Activated CD4-positive, alpha-beta T cell treated with anti-CD3 and anti-CD28 coated beads, Interleukin-2, amount 50 U/mL, for 24 hours (primary cell): ENCODE measurements at places on chromosomes 5 and 9.

DNA sequence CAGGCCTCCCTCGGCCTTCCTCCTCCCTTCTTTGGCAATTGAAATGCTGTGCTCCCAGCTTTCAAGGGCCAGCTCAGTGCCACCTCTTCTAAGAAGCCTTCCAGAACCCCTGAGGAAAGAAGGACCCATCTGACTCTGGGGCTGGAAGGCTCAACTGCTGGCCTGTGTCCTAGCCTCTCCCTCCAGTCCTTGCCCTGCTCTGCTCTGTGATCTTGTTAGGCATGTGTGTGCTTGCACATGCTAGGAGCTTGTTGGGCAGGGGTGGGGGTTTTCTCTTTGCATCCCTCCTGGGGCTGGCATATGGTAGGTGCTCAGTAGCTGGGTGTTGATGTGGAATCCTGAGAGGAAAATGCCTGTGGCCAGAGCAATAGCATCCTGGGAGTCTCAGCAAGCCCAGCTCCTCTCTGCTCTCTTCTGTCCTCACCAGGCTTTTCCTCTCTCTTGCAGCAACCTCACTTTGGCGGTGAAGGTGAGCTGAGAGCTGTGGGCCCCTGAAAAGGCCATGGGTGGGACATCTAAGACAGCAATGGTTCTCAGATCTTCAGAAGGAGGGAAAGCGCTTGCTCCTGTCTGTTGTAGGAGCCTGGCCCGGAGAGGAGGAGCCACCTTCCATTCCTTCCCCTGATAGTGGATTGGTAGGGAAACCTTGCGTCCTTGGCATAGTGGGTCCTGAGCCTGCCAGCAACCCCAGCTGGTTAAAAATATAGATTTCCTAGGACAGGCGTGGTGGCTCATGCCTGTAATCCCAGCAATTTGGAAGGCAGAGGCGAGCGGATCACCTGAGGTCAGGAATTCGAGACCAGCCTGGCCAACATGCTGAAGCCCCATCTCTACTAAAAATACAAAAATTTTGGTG is 9.9 kb downstream of the DOLK start:
- no peak for DNase-seq

- no peak for DNase-seq
Measured at GRCh38 chr9:85009251-85009650, 339.7 kb downstream of the NTRK2 start.

GRCh38 chr5:28430565-28431178 is 1392.3 kb upstream of the CDH9 start:
- no peak for DNase-seq

GRCh38 chr9:101479338-101480030 is 43.9 kb upstream of the ALDOB start:
- no peak for DNase-seq

GRCh38 chr9:91379426-91379825 is 17.7 kb upstream of the AUH start:
- DNase-seq: no peak

DNA sequence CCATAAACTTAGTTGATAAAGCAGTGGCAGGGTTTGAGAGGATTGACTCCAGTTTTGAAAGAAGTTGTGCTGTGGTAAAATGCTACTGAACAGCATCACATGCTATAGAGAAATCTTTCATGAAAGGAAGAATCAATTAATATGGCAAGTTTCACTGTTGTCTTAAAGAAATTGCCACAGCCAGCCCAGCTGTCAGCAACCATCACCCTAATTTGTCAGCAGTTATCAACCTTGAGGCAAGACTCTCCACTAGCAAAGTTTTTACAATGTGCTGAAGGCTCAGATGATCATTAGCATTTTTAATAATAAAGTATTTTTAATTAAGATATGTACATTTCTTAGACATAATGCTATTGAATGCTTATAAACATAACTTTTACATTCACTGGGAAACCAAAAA is 101.0 kb upstream of the SH3GL2 start:
- DNase-seq: no peak

DNA sequence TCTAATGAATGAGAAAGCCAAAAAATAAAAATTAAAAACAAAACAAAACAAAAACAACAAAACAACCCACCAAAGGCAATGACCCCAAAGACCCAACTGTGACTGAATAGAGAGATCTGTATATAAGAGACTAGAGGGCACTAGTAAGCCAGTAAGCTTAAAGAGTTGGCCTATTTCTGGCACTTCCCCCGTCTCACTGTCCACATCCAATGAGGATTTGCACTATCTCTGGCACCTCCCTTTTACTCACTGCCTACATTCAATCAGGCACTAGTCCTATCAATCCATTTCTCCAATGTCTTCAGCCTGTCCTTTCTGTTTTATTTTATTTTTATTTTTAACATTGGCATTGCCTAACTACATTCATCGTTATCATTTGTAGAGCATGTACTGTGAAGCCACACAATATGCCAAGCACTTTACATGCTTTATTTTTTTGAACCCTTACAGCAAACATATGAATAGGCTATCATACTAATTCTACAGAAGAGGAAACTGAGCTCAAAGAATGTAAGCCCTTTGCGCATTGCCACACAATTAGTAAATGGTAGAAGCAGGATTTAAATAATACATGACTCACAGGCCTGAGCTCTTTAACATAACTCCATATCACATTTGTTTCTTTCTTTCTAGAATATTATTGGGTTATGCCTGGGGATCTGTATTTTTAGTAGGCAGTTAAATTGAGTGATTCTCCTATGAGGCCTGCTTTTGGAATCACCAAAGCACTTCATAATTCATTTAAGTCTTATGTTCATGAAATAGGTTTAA is 70.0 kb downstream of the C6 start:
- DNase-seq: no peak

DNA sequence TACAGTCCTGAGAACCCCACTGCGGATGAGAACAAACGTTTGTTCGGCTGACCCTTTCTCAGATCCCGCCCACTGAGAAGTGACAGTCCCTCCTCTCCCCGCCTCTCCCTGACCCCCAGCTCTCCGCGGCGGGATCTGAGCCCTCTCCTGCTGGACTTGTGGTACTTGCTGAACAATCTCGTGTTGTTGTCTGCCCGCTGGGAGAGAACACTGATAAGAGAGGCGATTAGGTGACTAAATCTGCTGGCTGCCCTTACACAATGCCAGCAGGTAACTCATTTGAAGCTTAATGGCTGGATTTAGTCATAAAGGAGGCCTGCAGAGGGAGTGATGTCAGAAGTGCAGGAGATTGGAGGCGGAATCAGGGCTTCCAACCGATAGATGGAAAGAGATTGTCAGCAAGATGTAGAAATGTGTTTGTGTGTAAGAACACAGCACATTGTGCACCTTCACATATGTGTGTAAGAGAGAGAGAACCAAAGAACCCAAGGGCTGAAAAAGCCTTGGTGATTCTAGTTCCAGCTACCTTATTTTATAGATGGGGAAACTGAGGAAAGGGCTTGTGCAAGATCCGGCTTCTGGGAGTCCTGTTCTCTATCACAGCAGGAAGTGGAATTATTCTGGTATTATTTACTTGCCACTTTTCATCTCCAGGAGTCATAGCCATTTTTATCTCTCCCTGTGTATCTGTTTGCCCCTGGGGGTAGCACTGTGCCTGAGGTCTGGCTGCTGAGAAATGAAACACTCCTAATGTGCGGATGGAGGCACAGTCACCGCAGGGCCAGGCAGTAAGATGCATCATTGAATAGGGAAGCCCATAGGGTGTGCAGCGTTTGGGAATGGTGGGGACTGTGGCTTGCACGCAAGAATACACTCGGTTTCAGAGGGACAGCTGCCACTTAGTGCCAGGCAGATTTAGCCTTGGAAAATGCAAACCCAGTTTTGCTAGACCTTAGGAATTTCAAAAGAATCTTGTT is 203.7 kb upstream of the MSX2 start:
- no peak for DNase-seq

GRCh38 chr9:26949637-26950069 is 2.6 kb upstream of the PLAA start:
- DNase-seq: no peak
